ENCODE measurements at places on chromosomes 4 and X. TPM values are rescaled to one million over a fixed set of nuclear protein-coding genes. Genes with fewer than 3 reads are reported as not detected.

GRCh38 chrX:131747173-131747572, 203.3 kb downstream of the OR13H1 start:
- H3K27ac ChIP-seq: peak overlapping the region; percentile 75
- no peaks in the 10 kb centered on the region for H3K27me3 ChIP-seq
- H3K36me3 ChIP-seq: no peaks in the 10 kb centered on the region
- no peak overlapping the region for H3K4me3 ChIP-seq
- peak; percentile 89 for DNase-seq
- H3K4me1 ChIP-seq: no peaks in the 10 kb centered on the region

DNA sequence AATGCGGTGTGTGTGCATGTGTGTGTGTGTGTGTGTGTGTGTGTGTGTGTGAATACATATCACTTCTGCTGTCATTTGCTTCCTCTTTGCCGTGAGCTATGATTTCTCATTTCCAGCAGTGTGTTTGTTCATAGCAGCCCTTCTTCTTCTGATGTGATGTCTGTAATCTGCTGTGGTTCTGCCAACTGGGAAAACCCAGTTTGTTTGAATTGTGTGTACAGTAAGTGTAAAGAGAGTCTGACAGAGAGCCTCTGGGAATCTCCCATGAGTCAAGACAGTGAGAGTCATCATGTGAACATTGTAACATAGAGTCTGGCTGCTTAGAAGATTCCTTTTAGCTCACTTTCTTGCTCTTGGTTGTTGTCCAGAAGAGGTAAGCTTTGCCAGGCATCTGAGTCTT, 8.4 kb upstream of the NWD2 start:
- H3K27me3 ChIP-seq: no peaks in the 10 kb centered on the region
- H3K4me3 ChIP-seq: no peak overlapping the region
- H3K27ac ChIP-seq: no peak overlapping the region
- no peak for DNase-seq

GRCh38 chr4:1122505-1122904, 9.1 kb upstream of the RNF212 start:
- no peak for DNase-seq
- no peak overlapping the region for H3K27ac ChIP-seq
- no peaks in the 10 kb centered on the region for H3K4me1 ChIP-seq
- H3K27me3 ChIP-seq: no peaks in the 10 kb centered on the region
- H3K4me3 ChIP-seq: no peak overlapping the region

The RPS6KA3 gene
- 18.0 TPM for polyA plus RNA-seq

The GRIA3 gene
- not detected for polyA plus RNA-seq

Data from sigmoid colon (tissue), 7 donors.